ENCODE measurements at places on chromosomes 5 and 9. TPM values are rescaled to one million over a fixed set of nuclear protein-coding genes. Genes with fewer than 3 reads are reported as not detected.
A peak's percentile ranks its signal among the peaks of the same experiment; 100 is the strongest.

Gene TMCO6
- 32.6 TPM for total RNA-seq

- DNase-seq: peak; percentile 73
- H3K4me1 ChIP-seq: peaks cover 61% of the 10 kb centered on the region
- no peaks in the 10 kb centered on the region for H3K27me3 ChIP-seq
Observed at GRCh38 chr5:7394889-7395431, 978 bp upstream of the ADCY2 start.

DNA sequence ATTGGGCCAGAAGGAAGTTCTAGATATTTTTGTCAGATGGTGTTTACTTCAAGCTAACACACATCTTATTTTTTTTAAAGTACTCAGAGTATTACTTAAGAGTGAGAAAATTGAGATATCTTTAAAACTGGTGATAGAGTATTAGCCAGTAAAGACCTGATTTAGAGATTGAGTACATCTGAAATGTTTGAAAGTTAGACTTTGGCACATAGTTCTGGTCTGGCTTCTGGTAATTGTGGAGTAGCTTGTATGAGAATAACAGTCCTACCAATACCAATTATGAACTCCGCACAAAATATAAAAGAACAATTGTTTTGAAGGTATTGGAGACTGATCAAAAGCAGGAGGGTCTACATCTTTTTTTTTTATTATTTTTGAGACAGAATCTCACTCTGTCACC is 44.5 kb upstream of the GLIPR2 start:
- no peak for DNase-seq
- H3K4me1 ChIP-seq: peaks cover 33% of the 10 kb centered on the region
- H3K36me3 ChIP-seq: peaks cover 6% of the 10 kb centered on the region
- H3K27ac ChIP-seq: no peak overlapping the region

- peaks cover 1% of the 10 kb centered on the region for H3K4me1 ChIP-seq
- H3K36me3 ChIP-seq: peaks cover 80% of the 10 kb centered on the region
- no peak for DNase-seq
- H3K27me3 ChIP-seq: no peaks in the 10 kb centered on the region
- no peak overlapping the region for H3K4me3 ChIP-seq
- H3K27ac ChIP-seq: no peak overlapping the region
Observed at GRCh38 chr9:95468791-95469190, 48.0 kb downstream of the PTCH1 start.

DNA sequence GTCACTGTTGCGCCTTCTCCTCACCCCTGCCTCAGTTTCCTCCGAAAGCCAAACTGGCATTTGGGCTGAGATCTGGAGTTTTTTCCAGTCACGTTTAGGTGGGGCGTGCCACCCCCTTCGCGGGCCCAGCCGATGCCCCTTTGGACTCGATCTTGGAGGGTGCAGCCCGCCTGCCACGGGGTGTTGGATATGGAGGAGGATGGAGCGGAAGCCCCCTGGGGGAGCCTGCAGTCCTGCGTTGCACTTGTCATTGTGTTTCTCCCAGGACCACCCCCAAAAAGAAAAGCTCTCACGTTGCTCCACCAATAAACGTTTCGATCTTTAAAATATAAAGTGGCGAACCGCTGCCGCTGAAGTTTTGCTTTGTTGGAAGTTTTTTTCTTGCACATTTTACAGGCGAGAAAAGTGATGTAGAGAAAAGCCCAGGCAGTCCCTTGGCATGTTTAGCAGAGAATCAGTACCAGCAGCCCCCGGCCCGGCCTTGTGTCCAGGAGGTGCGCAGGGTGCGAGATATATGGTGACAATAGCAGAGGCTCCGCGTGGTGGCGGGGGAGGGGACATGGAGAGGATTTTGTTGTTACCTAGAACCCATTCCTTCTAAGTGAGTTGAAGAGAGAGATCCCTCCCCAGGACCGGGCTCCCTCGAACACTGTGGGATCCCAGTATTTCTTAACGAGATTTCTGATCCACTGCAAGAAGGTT is 681 bp downstream of the F2R start:
- peaks cover 34% of the 10 kb centered on the region for H3K27me3 ChIP-seq
- peak; percentile 37 for DNase-seq
- peak overlapping the region; percentile 89 for H3K4me3 ChIP-seq
- H3K27ac ChIP-seq: no peak overlapping the region
- H3K36me3 ChIP-seq: no peaks in the 10 kb centered on the region
- H3K4me1 ChIP-seq: peaks cover 28% of the 10 kb centered on the region

- no peak overlapping the region for H3K27ac ChIP-seq
- no peak for DNase-seq
- H3K27me3 ChIP-seq: no peaks in the 10 kb centered on the region
Observed at GRCh38 chr9:73497796-73498195, 346.1 kb downstream of the ANXA1 start.
